ENCODE measurements at places on chromosomes 3 and 15.

DNA sequence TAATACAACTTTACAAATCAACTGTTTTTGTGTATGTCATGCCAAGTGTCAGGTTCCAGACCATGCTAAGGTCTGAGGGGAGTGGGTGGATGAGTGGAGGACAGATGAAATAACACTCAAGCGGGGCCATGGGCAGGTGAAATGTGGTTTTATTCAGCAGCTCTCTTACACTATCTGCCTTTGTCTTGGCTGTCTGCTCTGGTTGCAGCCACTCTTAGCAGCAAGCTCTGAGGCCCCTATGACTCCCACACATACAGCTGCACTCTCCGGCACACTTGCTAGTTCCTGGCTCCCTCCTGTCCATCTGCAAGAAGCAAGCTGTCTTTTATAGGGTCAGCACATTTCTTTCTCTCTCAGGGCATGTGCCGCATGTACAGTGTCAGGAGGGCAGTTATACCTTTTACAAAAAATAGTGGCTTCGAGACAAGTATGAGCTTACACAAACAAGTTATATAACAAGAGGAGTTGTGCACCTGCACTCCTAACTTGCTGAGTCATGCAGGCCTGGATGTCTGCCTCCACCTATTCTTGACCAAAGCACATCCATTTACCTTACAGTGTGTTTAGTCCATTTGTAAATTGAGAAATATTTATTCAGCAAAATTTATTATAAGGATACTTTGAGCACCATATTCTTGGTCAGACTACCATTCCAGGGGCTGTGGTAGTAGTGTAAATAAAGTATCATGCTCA is 683.7 kb upstream of the CBLB start:
- no peak for DNase-seq

GRCh38 chr3:65950340-65951326 is 88.1 kb downstream of the MAGI1 start:
- DNase-seq, result no peak

GRCh38 chr3:3145831-3146230 is 19.1 kb downstream of the TRNT1 start:
- no peak for DNase-seq

GRCh38 chr3:127979473-127979872 is 64.4 kb downstream of the KBTBD12 start:
- DNase-seq, result no peak

DNA sequence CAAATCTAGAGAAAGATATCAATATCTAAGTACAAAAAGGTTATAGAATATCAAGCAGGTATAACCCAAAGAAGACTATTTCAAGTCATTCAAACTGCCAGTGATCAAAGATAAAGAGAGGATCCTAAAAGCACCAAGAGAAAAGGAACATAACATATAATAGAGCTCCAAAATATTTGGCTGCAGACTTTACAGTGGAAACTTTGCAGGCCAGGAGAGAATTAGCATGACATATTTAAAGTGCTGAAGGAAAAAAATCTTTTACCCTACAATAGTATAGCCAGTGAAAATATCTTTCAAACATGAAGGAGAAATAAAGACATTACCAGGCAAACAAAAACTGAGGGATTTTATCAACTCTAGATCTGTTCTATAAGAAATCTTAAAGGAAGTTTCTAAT is 254.3 kb upstream of the ARHGEF26 start:
- DNase-seq, result no peak

- no peak for DNase-seq
Observed at GRCh38 chr3:12907729-12908128, 66.4 kb upstream of the RPL32 start.

DNA sequence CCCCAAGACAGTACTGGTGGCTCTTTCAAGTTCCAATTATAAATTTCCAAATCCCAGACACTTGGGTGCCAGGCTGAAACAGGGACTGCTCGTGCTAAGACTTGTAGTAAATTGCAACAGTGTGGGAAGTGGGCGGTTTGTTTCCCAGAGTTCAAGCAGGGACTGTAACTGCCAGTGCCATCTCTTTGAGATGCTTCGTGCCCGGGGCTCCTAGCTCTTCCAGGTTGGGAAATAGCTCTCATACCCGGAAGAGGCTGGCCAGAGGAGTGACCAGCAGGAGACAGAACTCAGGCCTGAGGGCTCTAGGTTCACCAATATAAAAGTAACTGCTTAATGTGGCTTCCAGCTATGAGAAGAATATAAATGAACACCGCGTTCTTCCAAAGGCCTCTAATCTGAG is 54.0 kb upstream of the NEO1 start:
- no peak for DNase-seq

DNA sequence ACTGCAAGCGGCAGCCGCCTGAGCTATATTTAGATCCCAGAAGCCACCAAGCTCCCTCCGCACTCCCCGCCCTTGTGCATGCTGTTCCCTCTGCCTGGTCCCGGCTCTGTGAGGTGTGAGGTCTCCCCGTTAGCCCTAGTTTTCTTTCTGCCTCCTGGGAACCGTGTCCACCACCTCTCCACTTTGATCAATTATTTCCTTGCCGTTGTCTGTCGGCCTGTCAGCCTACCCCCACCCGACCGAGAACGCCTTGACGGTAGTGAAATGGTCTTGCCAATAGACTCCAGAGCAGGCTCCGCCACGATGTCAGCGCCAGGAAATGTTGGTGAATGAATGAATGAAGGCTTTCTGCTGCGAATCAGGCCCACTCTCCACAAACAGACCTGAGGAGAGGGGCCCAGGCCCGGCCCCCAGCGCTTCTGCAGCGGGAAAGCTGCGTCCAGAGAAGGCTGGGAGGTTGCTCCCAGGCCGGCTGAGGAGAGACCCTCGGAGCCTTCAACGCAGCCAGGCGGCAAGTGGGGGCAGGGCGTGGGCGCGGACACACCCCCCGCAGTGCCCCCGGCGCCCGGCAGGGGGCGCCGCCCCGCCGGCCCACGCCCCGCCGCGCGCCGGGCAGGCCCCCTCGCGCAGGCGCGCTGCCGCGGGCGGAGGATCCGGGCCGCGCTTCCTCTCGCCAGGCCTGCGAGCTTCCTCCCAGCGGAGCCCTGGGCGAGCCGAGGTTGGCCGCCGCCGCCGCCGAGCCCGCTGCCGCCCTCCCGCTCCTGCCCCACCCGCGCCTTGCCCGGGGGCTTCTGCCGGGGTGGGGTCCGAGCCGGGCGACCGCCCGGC is at the start of gene CSK:
CSK (plus strand) TSS at position 650 of the 828 bp plus-strand sequence. CDS start 16,218 bp downstream, outside the sequence.
- peak; percentile 89 for DNase-seq

- no peak for DNase-seq
Observed at GRCh38 chr3:129162729-129163579, 2.1 kb upstream of the ISY1 start.

DNA sequence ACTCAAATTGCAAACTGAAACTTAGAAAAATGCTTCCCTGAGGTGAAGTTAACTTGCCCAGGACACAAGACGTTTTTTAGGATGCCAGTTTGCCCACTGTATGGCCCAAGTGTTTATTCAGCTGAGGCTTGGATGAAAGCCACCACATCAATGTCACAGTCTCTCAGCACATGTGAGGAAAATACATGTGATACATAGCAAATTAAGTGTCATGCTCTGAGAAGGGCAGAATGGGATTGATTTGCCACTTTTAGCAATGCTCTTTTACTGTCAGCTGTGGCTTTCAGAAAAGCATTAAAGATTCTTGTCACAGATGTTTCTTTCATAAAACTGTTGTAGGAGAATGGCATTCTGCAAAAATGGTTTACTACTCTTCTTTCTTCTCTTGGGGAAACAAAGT is 165.5 kb downstream of the ZIC1 start:
- no peak for DNase-seq
